ENCODE measurements at places on chromosomes 16 and 17.

- DNase-seq, result no peak
Observed at GRCh38 chr16:53855056-53855455, 151.1 kb downstream of the FTO start.

- peak; percentile 24 for DNase-seq
Observed at GRCh38 chr17:61551255-61551742, 39.7 kb downstream of the NACA2 start.

DNA sequence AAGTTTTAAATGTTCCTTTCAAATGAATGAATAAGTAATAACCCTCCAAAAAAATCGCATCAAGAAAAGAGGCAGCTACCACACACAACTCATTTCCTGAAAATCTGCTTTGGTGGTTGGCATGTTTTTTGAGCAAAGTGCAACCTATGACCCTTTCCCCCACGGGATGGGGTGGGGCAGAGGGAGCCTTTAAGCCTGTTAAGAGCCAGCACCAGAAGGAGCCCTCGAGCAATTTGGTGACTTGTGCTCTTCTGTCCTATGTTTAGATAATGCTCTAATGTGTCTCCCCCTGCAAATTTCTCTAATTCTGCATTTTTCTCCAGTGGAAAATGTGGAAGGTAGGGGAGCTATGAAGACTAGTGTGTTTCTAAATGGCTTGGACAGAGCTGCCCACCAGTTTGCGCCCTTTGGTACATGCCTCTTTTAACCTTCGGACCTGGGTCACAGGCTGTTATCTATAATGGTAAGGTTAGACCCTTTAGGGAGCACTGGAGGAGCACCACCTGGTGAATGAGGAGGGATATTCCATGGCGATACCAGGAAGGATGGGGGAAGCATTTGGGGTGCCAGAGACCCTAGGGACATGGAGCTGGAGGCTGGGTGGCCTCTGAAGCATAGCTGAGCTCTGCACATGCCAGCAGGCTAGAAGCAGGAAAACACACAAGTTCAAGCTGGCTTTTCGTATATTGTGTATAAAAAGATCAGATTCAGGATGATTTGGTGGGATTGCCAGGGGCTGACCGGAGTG lies 1.6 kb downstream of the PYCARD start:
- DNase-seq, result peak; percentile 63

GRCh38 chr17:65558683-65559460 lies 2.6 kb downstream of the AXIN2 start:
- no peak for DNase-seq

DNA sequence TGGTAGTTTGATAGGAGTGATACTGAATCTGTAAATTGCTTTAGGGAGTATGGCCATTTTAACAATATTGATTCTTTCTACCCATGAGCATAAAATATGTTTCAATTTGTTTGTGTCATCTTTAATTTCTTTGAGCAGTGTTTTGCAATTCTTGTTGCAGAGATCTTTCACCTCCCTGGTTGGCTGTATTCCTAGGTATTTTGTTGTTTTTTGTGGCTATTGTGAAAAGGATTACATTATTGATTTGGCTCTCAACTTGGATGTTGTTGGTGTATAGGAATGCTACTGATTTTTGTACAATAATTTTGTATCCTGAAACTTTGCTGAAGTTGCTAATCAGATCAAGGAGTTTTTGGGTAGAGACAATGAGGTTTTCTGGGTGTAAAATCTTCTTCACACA lies 3.2 kb downstream of the KRTAP9-9 start:
- DNase-seq, result no peak

DNA sequence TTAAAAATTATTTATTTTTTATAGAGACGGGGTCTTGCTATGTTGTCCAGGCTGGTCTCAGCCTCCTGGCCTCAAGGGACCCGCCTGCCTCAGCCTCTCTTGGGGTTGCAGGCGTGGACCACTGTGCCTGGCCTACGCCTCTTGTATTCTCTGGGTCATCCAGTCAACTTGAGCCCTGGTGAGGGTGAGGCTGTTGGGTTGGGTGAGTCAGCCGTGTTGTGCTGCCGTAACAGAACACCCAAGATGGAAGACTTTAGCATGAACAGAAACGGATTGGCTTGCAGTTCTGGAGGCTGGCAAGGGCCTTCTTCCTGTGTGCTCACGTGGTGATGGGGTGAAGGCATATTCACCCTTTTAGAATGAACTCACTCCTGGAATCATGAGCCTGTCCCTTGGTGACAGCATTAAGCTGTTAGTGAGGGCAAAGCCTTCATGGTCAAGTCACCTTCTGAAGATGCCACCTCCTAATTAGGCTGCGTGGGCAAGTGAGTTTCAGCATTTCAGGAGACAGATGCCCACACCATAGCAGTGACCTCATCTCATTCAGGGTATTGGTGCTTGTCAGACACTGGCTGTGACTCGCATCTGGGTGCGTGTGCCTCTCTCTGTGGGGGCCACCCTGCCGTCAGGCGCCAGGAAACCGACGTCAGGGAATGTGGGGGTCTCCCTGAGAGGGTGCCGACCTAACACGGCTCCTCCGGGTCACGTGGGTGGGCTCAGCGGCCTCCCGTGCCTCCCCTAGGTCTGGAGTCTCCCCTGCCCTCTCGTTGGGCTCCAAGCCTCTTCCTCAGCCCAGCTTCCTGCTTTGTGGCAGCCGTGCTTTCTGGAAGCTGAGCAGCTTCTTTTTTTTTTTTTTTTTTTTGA lies 49.8 kb downstream of the WDR45B start:
- peak; percentile 22 for DNase-seq

GRCh38 chr16:6918646-6919045 lies 414.0 kb upstream of the RBFOX1 start:
- DNase-seq, result no peak
